Lower leg skin (tissue), 4 donors: ENCODE measurements at places on chromosomes 1 and 21.
A peak's percentile ranks its signal among the peaks of the same experiment; 100 is the strongest.

DNA sequence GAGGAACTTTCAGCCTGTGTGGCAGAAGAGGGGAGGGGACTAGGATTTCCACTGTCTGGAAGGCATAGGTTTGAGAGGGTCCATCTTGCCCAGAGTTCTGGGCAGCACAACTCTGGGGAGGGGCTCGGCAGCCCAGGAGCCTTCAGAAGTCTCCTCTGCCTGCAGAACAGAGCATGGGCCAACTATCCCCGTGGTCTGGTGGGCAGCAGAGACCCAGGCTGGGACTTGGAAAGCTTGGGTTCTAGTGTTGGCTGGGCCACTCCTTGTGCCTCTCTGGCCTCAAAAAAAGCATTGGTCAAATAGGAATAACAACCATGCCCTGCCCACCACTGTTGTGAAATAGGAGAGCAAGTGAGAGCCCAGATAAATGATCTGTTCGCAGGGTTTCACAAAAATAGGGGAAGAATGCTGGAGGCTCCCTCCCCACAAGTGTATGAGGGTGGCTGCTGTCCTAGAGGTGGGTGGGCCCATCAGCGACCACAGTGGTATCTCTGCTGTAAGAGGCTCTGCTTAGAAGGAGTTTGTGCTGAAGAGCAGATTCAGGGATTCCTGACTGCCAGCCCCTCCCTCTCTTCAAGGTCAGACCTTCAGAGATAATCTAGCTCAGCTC, 8.9 kb downstream of the EPHA10 start:
- DNase-seq, result no peak

DNA sequence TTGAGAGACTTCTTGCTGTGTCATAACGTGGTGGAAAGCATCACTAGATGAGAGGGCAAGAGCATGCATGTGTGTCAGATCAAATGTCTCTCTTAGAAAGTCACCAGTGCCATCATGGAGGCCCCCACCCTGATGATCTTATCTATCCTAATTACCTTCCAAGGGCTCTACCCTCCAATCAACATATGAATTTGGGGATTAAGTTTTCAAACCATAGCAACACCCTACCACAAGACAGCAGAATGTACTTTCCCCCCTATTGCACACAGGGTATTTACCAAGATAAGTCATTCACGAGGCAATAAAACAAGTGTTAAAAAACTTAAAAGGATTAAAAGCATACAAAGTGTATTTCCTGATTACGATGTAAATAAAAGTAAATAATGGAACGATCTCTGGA, 515.6 kb downstream of the LMO4 start:
- DNase-seq, result no peak

DNA sequence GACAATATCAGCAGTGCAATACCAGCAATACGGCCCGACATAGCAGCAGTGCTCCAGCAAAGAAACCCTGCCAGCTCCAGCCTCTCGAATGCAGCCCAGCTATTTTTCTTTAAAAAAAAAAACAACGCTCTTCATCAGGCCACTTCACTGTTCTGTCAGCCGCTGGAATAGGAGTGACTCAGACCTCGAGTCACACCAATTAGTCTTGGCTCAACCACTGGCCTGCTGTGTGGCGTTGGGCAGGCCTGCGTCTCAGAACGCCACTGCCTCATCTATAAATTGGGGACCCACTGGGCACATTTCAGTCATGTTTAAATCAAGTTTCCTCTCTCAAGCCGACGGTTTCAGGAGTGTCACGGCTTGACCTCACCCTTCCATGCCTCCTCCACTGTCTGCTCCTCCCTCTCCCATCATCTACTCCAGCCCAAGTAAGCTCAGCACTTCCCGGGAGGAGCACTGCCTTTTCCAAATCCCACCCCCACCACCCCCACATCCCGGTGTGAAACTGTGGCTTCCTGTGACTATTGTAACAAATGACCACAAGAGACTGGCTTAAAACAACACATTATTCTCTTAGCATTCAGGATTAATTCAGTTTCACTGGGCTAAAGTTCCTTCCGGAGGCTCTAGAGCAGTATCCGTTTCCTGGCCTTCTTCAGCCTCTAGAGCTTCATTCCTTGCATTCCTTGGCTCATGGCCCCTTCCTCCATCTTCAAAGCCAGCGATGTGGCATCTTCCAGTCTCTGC, 71.9 kb upstream of the EFHD2 start:
- no peak for DNase-seq

DNA sequence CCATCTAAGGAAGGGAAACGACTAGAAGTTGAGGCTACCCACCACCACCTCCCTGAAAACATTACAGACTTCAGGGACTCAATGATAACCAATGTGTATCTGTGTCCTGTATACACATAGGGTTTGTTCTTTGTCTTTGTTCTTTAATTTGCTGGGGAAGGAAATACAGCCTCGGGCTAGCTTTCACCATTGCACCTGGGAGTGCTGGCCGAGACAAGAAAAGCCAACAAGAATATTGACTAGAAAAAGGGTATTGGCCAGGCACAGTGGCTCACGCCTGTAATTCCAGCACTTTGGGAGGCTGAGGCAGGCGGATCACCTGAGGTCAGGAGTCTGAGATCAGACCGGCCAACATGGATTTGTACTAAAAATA, 50.4 kb downstream of the MDM4 start:
- DNase-seq, result no peak

DNA sequence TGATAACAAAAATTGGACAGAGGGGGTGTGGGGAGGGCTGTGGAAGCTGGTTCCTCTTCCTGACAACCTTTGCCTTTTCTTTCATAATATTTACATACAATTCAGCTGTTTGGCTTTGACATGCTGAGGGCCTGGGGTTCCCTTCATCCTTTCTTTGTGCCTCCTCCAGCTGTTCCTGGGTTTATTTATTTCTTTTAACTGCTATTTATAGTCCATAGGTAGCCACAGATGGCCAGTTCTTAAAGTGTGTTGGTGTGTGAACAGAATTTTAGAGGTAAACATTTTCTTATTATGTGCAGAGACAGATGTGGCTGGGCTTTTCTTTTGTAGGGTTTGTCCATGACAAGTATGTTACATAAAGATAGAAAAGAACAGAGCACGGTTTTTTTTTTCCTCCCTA, 34.1 kb upstream of the CNIH3 start:
- no peak for DNase-seq

DNA sequence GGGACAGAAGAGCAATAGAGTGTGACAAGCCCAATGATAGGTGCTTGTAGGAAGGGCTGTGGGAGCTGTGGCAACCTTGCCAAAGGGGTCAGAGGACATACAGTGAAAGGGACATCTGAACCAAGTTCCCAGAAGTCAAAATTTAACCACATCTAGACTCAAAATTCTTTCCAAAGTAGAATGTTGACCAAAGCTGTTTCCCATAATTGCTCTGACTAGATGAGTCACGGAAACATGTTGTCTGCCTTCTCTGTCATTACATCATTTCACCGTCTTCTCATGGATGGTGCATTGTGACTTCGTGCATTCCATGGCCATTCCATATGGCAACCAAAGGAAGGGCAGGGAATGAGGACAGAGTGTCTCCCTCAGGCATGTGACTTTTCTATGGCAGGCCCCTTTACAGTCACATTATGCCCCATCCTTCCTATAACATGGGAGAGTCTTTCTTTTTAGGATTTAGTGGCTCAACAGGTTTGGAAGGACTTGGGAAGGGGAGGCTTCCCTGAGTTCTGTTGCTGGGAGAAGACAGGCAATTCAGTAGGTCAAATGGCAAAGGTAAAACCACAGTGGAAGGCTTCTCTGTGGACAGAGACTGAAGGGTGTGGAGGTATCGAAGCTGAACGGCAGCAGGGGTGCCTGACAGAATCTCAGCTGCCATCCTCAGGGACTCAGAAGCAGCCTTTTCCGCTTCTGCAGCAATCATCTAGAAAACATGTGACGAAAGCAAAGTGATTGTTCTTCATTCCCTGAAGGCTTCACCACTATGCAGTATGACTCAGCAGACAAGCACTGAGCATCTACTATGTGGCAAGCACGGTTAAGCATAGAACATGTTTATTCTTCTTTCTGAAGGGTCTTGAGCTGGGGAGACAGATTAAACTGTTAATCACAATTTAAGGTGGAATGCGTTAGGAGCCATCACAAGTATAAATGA, 24.7 kb downstream of the NPHS2 start:
- no peak for DNase-seq

DNA sequence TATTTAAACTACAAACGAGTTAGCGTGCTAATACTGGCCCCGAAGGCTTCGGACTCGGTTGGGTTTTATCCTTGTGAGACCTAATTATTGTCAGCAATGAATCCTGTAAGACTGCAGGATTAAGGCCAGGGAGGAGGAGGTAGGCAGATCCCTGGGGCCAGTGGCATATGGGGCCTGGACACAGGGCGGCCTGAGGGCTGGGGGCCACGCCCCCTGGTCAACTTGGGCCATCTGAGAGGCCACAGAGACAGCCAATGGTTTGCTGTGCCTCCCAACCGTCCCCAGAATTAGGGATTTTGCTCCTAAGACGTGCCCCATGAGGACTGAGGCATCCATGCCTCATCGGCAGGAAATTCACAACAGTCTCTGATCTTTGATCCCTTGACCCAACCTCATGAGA, 31.1 kb upstream of the DISP3 start:
- DNase-seq, result no peak

DNA sequence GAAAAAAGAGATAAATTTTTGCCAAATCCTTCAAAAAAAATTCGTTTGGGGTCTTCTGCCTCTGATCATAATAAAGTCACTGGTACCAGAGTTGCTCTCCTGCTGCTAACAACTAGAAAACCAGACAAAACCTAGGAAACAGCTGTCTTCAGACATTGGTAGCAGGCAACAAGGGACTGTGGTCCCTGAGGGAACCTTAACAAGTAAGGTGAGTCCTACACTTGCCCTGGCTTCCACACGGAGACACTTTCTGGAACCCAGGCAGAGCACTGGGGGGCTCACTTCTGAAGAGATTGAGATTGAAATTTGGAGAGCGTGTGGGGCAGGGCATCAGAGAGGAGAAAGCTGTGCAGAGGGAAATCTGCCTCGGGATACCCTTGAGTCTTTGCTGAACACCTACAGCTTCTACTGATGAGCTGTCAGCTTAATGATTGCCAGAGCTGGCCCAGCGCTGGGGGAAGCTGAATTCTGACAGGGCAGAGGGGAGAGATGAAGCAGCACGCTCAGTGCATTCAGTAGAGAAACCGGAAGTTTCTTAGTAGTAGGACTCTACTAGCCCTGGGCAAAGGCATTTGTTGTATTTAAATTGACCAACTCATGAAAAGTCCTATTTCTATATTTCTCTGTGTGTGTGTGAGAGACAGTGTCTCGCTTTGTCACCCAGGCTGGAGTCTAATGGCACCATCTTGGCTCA, 18.5 kb upstream of the FAM89A start:
- DNase-seq, result no peak

DNA sequence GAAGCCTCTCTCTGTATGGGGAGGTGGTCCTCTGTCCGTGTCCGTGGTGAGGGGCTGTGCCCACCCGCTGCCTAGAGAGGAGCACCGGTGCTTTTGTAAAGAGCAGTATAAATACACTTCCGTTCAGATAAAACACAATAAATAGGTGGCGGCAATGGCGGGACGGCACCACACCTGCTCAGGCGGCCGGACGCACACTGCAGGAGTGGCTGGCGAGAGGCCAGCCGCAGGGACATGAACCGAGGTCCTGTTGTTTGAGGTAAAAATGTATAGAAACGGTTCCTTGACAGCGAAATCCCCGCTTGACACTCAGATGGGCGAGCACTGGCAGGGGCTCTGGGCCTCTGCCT, 40.8 kb downstream of the KRTAP10-1 start:
- DNase-seq, result no peak

- peak; percentile 90 for DNase-seq
Observed at GRCh38 chr1:26278724-26279455, 996 bp upstream of the SH3BGRL3 start.

DNA sequence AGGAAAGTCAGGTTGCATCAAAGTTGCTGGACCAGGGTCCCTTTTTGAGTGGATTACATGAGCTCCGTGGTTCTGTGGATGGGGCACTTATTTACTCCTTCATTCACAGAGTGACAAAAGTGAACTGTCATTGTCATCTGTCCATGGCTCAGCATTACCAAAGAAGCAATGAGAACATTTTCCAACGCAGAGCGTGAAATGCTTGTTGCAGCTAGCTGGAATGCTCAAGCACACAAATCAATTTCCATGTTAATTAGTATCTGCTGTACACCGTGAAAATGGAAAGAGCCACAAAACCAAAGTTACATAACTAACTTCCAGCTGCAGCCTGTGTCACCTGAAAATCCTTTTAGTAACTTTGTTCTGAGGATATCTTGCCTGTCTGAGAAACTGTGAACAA, 78.9 kb downstream of the MT1HL1 start:
- no peak for DNase-seq

- no peak for DNase-seq
Observed at GRCh38 chr1:231075020-231075419, 35.0 kb upstream of the FAM89A start.

DNA sequence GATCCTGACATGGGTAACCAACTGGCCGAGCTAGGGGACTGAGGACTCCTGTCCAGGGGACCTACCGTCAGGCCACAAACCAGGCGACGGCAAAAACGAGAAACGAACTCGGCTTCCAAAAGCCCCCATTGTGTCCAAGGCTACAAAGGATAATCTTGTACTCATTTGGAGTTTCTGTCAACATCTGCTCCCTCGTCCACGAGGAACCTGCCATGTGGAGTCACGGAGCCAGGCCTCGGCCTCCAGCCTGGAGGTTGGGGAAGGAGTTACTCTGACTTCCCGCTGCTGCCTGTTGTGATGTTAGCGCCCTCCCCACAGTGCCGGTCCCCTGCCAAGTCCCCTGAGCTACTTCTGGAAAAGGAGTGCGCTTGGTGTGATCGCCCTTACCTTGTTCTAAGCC, 7.3 kb downstream of the KRTAP10-1 start:
- no peak for DNase-seq
